Activated CD4-positive, alpha-beta memory T cell treated with anti-CD3 and anti-CD28 coated beads, Interleukin-2, amount 10 ng/mL, durations not matched to agents 7 days and 5 days (primary cell): ENCODE measurements at places on chromosomes 2 and 18. TPM values are rescaled to one million over a fixed set of nuclear protein-coding genes. Genes with fewer than 3 reads are reported as not detected.

The CDH19 gene
- total RNA-seq = not detected

GRCh38 chr2:200786423-200786822 is 25.3 kb upstream of the BZW1 start:
- peaks cover 4% of the 10 kb centered on the region for H3K27me3 ChIP-seq
- no peak for DNase-seq
- no peak overlapping the region for H3K27ac ChIP-seq

GRCh38 chr2:25276569-25277465 is 64.9 kb downstream of the DNMT3A start:
- no peaks in the 10 kb centered on the region for H3K27me3 ChIP-seq
- peak; percentile 79 for DNase-seq
- peaks cover 28% of the 10 kb centered on the region for H3K36me3 ChIP-seq
- H3K4me3 ChIP-seq = peak overlapping the region; percentile 53
- peak overlapping the region; percentile 82 for H3K27ac ChIP-seq

DNA sequence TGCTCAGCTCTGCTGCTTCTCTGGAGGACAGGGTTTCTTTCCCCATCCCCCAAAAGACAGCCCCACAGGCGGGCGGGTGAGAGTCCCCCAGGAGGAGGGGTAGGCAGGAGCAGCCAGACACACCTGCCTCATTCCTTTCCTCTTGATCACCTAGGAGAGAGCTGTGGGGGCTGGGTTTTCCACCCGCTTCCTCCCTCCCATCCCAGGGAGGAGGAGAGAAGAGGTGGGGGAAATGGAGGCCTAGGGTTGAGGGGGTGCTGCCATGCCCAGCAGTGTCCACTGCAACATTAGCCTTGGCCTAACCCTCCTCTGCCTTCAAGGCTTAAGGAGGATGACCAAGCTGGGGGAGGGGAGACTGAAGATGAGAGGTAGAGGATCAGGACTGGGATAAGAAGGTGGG is 14.7 kb downstream of the WNT10A start:
- H3K4me1 ChIP-seq = peaks cover 50% of the 10 kb centered on the region
- H3K4me3 ChIP-seq = no peak overlapping the region
- no peak overlapping the region for H3K27ac ChIP-seq
- peaks cover 68% of the 10 kb centered on the region for H3K27me3 ChIP-seq
- DNase-seq = no peak
- no peaks in the 10 kb centered on the region for H3K36me3 ChIP-seq

The ACTG2 gene
- not detected for total RNA-seq

The EIPR1 gene
- 36.1 TPM for total RNA-seq
